ENCODE measurements at places on chromosomes 5 and 9.

- DNase-seq, result peak; percentile 50
These were observed 4.8 kb downstream of the NINJ1 start for GRCh38 chr9:93129286-93129685.

- no peak for DNase-seq
These were observed 429.1 kb downstream of the NR2F1-AS1 start for GRCh38 chr5:93151896-93152295.

DNA sequence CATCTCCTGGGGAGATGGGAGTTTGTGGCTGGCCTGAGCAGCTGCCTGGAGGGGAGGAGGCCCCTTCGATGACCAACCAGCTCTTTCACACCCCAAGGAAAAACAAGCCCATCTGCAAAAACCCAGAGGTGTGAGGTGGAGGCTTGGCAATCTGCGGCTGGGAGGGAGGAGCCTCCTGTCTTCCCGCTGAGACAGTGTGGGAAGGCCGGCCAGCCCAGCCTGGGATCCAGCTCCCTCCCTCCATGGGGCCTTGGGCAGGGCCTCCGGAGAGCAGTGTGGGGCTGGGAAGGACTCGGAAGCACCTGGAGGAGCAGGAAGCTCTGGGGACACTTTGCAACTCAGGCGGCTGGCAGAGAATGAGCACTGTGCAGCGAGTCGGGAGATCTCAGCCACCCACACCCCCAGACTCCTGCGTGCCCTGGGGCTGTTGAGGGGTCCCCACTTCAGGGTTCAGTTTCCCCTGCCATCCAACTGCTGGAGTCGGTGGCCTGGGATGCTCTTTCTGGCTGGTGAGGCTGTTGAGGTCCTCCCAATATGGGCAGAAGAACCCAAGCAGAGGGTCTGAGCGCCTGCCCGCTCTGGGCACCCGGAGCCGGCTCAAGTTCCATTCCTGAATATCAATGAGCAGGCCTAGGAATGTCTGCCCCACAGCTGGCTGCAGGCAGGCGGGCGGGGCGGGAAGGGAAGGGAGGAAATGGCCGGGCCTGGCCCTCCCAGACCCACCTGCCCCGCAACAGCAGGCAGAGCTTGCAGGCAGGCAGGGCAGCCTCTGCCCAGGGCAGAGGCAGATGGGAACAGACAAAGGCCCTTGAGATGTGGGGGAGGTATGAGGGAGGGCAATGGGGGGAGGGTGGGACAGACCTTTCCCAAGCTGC is 101.1 kb downstream of the FGF18 start:
- no peak for DNase-seq

- no peak for DNase-seq
These were observed 64.3 kb downstream of the IRX1 start for GRCh38 chr5:3659907-3660306.

- no peak for DNase-seq
These were observed 171.8 kb downstream of the XRCC4 start for GRCh38 chr5:83249156-83249555.

DNA sequence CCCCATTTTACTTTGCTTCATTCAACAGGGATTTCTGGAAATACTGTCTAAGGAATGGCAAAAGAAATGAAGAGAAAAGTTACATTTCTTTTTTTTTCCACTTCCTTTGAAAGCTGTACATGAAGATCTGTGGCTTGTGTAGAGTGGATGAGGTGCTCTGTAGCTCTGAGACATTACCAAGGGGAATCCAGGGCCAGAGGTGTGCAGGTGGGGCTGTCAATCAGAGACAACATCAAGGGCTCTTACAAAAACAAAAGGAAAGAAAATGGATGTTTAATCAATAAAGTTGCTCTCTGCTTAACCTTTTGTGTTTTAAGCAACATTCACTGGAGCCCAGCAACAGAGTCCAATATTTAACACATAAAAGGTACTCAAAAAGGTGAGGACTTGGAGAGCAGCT is 391.1 kb downstream of the TMEM38B start:
- DNase-seq, result no peak

- DNase-seq, result no peak
These were observed 155.8 kb upstream of the SMIM23 start for GRCh38 chr5:171629628-171630349.

GRCh38 chr9:125484350-125485282 is 222.4 kb downstream of the MAPKAP1 start:
- DNase-seq, result no peak

DNA sequence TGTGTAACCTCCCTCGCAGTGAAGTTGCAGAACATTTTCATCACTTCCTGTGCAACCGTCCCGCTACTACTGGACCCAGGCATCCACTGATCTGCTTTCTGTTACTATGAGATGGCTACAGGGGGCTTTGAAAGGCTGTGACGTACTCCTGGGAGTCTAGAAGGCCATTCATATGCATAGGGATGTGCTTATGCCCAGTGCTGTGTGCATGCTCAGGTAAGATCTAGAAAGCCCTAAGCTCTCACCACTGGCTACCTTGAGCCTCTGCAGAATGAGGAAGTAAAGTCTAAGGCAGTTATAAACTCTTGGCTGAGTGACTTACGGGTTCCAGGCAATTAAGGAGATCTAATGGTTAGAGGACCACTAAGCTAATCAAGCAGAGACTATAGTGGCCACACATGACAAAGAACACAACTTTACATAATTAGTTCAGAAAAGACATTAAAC is 11.8 kb downstream of the HNRNPAB start:
- DNase-seq, result no peak

- DNase-seq, result no peak
These were observed 82.3 kb downstream of the DAPK1 start for GRCh38 chr9:87579781-87580541.

GRCh38 chr5:58764199-58764598 is 181.3 kb downstream of the RAB3C start:
- no peak for DNase-seq

DNA sequence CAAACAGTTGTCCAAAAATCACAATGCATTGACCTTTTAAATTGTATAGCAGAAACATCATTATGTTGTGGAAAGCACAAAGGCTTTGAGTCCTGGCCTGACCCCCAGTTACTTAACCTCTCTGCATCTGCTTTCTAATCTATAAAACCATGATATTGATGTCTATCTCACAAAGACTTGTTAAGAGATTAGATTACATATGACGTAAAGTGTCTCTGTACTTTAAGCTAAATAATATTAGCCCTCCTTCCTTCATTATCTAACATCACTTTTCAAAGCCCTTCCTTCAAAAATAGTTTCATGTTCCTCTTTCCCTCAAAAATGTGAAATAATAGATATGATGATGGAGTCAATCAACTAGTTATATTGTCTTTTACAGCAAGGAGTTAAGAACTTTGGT is 3.4 kb downstream of the ADAMTS6 start:
- DNase-seq, result no peak
